T-helper 2 cell (primary cell): ENCODE measurements at places on chromosomes 7 and 10.

GRCh38 chr7:33596686-33597085 lies 308.7 kb upstream of the BMPER start:
- DNase-seq = no peak

- DNase-seq = no peak
Measured at GRCh38 chr7:128026551-128026950, 4.7 kb downstream of the LRRC4 start.

DNA sequence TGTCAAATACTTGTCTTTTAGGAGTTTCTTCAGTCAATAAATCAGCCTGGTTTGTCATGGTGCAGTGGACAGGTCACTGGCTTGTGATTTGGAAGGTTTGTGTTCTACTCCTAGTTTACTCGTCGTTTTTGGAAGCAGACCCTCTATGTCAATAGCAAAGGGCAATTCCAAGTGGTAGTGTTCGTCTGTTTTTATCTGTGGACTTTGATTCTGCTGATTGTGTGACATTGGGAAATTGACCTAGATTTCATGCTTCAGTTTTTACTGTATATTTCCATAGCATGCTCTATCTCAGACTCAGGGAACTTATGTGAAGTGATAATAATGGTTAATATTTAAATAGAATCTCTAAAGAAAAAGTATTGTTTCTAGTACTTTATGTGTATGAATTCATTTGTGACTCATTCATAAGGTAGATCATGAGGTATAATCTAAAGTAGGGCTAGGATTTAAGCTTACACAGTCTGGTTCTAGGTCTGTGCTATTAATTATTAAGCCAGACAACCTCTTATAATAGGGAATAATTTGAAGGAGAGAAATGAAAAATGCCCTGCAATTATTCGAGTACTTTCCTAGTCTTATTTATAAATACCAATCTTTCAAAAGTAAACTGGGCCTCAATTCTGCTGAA lies 198.1 kb downstream of the REEP3 start:
- DNase-seq = no peak

DNA sequence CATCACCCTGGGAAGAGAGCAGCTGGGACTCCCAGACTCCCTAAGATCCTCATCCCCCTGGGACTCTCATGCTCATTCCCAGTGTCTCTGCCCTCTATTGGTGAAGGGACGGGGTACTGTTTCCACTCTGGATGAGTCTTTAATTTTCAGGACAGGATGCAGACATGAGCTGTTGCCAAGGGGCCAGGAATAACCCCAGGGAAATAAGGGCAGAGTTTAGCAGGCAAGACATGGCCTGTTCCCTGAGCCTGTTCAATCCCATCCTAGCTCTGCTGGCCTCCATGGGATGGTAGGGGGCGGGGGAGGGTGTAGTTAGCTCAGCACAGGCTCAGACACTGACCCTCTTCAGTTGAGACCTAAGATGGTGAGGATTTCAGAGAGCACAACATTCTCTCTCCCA lies 14.0 kb downstream of the C10orf105 start:
- no peak for DNase-seq

- DNase-seq = no peak
Measured at GRCh38 chr7:50978633-50979215, 196.0 kb upstream of the GRB10 start.

GRCh38 chr7:130988443-130988842 lies 254.4 kb upstream of the KLF14 start:
- DNase-seq = no peak

GRCh38 chr7:94763268-94763667 lies 107.3 kb upstream of the SGCE start:
- no peak for DNase-seq

DNA sequence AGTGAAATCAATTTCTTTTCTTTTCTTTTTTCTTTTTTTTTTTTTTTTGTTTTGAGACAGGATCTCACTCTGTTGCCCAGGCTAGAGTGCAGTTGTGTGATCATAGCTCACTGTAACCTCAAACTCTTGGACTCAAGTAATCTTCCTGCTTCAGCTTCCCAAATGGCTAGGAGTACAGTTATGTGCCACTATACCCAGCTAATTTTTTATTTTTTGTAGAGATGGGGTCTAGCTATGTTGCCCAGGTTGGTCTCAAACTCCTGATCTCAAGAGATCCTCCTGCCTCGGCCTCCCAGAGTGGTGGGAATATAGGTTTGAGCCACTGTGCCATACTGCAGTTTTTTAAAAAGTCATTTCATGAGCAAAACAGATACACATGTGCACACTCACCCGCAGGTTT lies 79.8 kb downstream of the ANK3 start:
- no peak for DNase-seq

GRCh38 chr10:73110345-73110849 lies at the start of gene NUDT13:
Gene NUDT13, plus strand, starts transcription at chr10:73110455. Its CDS starts 3,911 bp downstream, at chr10:73114366.
- DNase-seq = peak; percentile 78

DNA sequence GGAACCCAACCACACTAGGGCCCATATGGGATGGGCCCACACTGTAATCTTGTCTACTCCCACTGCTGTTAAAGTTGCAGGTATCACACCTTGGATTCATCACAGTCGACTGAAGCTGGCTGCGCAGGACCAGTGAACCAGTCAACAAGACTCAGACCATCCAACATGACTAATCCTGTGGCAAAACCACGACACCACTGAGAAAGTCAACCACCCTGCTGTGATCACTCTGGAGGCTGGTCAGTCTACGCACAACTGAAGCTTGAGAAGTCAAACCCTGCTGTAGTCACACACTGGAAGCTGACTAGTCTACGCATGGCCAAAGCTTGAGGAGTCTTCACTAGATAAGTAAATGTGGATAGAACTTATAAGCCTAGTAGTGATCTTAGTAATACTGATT lies 9.6 kb upstream of the CYREN start:
- DNase-seq = no peak

GRCh38 chr10:115050375-115051010 lies 42.7 kb upstream of the ATRNL1 start:
- no peak for DNase-seq

DNA sequence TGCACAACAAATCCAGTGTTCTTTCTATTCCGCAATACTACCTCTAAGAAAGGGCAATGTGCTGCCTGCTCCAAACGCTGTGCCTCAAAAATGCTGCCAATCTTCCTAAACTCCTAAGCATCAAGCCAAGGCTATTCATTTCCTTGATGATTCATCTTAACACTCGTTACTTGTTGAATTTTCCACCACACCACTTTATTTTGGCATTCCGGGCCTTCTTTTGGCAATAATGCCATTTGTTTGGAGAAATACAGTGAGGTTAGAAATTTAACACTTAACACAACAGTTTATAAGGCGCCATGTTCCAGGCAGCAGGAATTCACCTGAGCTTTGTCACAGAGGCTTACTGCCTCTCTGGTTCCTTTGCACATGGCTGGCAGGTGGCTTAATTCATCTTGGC lies 82.6 kb upstream of the ABCB5 start:
- no peak for DNase-seq

DNA sequence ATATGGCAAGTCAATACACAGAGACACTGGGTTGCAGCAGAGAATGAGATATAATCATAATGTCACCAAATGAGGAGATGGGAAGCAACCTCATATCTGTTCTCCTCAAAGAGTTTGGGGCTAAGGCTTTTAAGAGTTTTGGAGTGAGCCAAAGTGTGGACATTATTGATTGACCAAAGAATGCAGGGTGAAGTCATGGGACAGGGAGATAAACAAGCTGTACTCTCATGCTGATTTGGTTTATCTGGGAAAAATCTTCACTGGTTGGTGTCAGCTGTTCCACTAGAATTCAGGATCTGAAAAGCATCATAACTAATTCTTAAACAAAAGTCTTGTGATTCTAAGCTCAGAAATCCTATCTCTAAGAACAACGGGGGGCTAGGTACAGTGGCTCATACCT lies 585.9 kb upstream of the NRP1 start:
- no peak for DNase-seq

- no peak for DNase-seq
Measured at GRCh38 chr7:133331861-133332260, 79.0 kb downstream of the EXOC4 start.

DNA sequence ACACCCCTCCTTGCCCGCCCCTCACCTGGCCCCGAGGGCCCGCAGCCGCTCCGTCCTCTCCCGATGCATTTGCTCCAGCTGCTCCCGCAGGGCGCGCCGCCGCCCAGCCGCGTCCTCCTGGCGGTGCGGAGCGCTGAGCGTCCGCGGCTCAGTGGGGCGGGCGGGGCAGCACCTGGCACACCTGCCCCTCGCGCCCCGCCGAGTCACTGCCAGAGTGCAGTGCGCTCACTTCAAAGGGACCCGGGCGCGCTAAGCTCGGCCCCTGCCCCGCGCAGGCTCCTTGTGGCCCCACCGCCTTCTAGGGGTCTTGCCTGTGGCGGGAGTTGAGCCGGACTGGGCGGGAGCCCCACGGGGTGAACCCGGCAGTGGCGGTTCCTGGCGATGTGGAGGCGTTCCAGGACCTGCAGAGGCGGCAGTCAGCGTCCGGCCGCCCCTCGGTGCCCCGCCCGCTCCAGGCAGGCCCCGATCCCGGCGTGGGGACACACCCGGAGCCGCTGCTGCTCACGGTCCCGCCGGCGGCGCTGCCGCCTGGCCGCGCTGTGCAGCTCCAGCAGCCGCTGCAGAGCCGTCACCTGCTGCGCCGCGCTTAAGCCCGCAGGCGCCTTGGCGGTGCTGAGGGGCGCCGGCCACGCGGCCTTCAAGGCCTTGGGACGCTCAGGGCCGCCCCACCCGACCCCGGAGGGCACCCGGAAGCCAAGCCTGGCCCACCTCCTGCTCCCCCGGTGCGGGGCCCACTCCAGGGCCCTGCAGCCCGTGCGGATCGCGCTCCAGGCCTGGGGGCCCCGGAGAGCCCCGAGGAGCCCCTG lies 6.7 kb downstream of the ATP6V1F start:
- no peak for DNase-seq

DNA sequence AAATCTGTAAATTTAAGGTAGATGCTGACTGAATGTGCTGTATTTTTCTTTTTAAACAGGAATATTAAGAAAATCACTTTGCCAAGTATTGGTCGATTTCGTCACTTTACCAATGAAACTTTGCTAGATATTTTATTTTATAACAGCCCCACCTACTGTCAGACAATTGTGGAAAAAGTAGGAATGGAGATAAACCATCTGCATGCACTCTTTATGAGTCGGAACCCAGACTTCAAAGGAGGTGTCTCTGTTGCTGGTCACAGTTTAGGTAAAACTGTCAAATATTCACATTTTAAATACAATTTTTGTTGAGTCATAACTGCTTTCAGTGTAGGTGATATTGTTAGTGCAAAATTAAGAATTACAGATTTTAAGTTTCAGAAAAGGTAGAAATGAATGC lies 25.2 kb downstream of the SEC23IP start:
- DNase-seq = no peak

- no peak for DNase-seq
Measured at GRCh38 chr10:22570733-22571430, 143.5 kb downstream of the PIP4K2A start.

DNA sequence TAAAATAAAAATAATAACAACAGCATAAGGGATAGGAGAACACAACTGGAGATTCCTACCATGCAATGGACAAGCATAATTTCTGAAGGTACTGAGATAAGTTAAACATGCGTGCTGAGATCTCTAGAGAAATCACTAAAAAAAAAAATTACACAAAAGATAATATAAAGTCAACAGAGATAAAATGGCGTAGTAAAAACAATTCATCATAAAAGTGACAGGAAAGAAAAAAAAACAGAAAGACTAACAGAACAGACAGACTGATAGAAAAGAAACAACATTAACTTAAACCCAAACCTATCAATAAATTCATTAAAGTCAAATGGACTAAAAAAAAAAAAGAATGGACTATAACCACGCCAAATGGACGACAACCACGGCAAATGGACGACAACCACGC lies 56.4 kb downstream of the NCAPG2 start:
- no peak for DNase-seq

DNA sequence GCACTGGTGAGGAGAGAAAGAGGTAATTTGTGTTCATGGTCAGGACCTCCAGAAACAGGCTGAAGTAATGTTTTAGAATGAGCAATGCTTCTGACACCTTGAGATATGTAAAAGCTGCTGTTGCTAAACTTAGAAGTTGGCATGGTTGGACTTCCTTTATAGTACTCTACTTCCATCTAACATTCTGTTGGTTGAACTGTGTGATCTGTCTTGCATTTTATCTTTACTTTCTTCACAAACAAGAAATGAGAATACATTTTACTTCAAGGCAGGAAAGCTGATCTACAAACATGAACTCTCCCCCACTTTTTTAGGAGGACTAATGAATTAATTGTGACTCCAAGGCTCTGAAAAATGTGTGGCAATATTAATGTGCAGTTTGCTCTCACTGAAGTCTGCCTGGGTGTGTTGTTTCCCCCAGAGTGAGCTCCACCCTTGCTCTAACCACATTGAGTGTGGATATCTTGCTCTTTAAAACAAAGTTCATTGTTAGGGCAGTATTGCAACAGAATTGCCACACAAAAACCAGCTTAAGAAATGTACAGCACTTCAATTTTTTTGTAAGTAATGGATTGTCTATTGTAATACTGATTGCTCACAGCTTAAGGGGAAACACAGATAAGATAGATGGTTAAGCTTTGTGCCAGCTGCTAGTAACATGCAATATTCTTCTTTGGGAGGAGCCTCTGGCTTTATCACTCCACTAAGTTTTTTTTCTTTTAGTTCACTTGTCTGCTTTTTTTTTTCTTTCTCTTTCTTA lies 69.0 kb downstream of the ADD3 start:
- DNase-seq = no peak

DNA sequence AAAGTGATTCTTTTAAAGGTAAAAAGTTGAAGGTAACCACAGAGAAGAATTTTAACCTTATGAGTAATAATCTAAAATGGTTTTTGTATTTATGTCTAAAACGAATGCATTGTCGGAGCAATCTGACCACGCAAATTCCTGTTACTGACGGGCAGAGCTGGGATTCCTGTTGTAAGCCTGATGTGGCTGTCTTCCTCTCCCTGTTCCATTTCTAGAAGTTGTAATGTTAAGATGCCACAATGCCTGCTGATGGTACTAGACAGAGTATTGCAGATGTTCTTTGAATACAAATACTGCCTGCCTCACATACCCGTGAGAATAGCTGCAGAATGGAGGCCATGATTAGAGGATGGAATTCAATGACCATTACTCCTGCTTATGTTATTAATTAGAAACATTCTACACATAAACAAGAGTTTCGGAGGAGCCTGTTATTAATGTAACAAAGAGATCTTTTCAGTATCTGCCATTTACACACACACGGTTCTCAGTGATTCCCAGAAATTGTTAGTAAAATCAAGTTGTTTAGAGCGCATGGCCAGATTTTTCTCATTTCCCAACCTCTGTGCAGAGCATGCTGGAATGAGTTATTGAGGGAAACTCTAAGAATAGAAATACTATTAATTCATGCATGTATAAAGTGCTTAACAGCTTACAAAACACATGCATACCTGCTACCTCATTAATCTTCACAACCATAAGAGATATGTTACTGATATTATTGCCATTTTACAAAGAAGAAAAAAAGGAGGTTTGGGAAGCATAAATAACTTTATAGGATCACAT lies 196.8 kb downstream of the PTN start:
- no peak for DNase-seq

DNA sequence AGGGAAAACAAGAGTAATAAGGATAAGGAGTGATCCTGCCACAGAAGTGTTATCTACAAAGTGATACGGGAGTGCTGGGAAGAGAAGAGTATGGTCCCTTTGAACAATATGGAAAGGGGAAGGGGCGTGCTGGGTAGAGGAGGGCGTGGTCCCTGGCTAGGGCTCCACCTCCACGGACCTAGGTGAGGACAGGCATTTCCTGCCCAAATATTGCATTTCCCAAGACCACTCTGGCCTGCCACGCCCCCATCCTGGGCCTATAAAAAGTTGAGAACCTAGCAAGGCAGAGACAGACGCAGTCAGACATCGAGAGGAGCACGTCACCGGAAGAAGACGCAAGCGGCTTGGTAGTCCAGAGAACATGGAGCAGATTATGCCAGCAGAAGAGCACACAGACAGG lies 22.8 kb downstream of the VSTM4 start:
- no peak for DNase-seq

GRCh38 chr7:111089822-111090426 lies 1.0 kb upstream of the LRRN3 start:
- DNase-seq = peak; percentile 71
